Activated T-cell treated with anti-CD3 and anti-CD28 coated beads, Interleukin-2, amount 50 U/mL, for 24 hours (primary cell): ENCODE measurements at places on chromosomes 3 and 15.
A peak's percentile ranks its signal among the peaks of the same experiment; 100 is the strongest.

DNA sequence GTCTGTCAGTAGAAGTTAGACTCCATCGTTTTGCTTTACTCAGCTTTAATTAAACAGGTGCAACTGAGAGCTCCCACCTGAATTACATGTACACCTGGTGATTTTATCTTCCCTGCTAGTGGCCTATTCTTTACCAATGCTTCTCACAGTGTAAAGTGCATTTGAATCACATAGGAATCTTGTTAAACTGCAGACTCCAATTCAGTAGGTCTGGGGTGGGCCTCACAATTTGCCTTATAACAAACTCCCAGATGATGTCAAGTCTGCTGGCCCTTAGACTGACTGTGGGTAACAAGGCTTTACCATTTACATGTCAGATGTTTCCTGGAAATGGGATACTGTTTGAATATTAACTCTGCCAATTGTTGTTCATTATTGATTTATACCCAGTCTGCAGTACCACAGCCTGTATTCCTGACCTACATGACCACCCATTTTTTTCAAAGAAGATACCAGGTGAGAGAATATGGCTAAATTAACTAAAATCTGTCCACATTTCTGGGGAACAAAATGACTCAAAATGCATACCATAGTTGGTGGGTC lies 37.2 kb downstream of the CMSS1 start:
- DNase-seq = no peak

DNA sequence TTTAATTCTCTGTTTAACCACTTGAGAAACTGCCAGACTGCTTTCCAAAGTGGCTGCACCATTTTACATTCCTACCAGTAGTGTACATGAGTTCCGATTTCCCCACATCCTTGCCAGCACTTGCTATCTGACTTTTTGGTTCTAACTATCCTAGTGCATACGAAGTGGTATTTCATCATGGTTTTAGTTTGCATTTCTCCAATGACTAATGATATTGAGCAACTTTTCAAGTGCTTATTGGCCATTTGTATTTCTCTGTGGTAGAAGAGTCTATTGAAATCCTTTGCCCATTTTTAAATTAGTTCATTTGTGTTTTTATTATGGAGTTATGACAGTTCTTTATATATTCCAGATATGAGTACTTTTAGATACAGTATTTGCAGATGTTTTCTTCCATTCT lies 247.8 kb downstream of the GABRB3 start:
- DNase-seq = no peak

DNA sequence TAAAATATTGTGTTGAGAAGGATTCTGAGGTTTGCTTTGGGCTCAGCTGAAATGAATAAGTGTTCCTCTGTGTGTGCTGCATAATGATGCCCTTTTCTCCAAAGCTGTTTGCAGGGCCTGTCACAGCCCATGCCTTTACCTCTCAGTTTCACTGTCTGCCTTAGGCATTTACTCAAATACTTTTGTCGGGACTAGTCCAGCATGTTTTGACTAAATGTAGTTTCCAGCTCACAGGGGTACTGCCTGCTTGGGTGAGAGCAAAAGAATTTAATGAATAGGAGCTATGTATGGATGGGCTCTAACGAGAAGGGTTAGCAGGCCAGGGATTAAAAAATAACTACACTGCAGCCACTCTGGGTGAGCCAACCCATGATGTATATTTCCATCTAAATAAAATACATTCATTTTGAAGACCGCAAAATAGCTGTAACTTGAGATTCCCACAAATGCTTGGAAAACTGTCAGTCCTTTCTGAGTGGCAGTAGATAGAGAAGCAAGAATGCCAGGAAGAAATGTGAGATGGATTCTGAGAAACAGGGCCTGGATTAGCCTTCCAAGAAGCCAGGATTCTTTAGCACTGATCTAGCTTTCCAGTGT lies 549.2 kb upstream of the TBL1XR1 start:
- DNase-seq = no peak

GRCh38 chr3:13776253-13777050 lies 103.4 kb downstream of the WNT7A start:
- DNase-seq = no peak

DNA sequence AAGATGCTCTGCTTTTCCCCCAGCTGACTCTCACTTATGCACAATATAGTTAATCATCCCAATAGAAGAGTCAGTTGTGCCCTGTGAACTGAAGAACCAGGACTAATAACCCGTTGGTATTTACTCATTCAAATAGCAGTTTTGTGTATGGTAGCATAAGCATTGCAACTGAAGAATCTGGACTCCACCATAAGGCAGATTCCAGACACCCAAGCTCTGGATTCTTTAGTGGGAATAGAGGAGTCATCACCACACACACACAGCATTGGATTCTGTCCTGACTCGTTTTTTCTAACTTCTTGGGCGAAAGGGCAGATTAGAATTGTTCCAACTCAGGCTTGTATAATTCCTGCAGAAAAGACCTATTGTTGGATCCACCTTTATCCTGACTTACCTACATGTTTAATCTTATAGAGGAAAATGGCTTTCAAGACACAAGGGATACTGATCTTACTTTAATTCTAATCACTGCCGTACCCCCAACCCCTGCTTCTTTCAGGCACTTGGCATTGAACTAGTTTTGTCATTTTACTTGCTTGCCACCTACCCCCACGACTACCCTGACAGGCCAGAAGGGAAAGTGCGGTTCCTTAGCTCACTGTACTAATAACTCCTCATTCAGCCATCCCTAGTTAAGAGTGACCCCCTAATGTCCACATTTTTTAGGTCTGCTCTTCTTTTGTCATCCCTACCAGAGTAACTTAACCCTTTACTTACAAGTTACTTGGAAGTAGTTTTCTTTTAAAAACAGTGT lies 42.3 kb downstream of the NKIRAS1 start:
- DNase-seq = no peak

- DNase-seq = no peak
These were observed 5.1 kb downstream of the FEZF2 start for GRCh38 chr3:62368290-62368704.

DNA sequence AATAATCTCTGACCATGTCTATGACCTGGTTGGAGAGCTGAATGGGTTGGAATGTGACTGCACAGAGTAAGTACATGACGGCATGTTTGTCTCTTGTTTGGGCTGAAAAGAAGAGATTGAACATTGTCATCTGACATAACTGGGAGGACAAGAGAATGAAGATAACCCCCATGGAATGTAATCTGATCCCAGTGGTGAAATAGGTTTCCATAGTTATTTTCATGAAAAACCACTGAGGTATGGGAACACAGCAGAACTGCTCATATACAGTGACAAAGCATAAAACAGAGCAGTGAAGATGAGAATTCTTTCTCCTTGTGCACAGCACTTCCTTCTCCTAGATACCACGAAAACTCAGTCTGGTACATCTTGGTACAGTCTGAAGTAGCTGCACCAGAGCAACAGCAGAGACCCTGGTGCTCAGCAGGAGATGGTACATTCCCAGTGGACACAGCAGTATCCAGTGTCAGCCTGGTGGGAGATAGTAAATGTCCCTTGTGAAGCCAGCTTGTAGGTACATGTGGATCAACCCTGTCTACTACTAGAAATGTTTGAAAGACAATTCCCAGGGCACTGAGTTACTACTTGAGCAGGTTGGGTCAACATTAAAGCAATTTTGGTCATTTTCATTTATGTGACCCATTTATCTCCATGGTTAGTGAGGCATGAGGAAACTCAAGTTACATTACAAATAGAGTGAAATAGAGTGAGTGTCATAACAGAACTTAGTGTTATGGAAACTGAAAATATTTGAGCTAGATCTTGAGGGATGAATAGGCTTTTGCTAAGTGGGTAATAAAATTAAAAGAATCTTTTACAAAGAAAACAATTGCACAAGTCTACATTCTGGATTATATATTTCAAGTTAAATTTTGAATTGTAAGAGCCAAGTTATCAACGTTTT lies 178.3 kb downstream of the SUCNR1 start:
- DNase-seq = no peak

- no peak for DNase-seq
These were observed 2.7 kb downstream of the ZNF654 start for GRCh38 chr3:88061746-88062145.

DNA sequence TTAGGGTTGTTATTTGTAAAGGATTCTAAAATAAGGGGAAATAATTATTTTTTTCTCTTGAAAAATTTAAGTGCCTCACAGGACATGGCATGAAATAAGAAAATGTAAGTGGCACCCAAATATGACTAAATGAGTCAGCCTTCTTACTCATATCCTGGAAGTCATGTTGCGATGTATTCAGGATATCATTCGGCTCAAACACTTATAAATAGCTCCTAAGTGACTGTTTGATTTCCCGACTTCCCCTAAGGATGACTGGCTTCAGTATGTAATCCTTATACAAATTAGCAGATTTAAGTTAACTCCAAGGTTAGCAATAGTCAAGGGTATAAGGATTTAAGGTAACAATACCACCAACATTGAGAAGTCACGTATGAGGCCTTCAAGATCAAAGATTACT lies 57.3 kb upstream of the OSTN start:
- no peak for DNase-seq

DNA sequence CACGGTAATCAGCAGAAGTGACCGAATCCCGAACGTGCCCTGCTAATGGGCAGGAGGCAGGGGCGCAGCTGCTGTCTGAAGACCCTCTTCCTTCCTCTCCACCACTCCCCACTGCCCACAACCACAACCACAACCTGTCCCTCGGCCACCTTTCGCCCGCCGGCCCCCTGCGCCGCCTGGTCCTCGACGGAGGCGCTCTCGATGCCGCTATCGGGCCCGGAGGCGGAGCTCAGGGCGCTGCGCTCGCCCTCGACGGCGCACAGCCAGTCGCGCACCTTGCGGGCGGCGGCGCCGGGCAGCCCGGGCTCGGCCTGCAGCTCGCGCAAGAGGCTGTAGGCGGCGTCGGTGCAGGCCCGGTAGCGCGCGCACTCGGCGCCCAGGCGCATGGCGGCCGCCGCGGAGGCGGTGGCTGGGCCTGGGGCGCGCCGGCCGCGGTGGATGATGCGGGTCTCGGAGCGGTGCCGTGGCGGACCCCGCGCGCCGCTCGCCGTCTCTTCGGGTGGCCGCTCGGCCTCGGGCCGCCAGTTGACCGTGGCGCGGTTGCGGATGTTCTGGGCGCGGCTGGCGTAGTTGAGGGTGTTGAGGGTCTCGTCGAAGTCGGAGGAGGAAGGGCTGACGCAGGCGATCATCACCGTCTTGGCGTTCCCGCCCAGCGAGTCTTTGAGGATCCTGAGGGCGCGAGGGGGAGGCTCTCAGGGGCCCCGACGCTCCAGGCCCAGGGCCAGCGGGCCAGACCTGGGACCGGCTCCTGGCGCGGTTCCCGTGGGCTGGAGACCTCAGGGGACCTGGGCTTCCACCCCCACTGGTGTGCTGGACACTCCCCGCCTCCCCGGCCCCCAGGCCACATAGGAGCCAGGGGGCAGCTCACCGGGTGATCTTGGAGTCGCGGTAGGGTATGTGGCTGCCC lies 6.9 kb downstream of the KIF7 start:
- DNase-seq = peak; percentile 7
